Fibroblast of skin of left biceps (primary cell): ENCODE measurements at places on chromosomes 4 and X.

GRCh38 chrX:129659141-129659540, 4.4 kb upstream of the APLN start:
- no peak for DNase-seq

GRCh38 chrX:51404445-51404844, 71.8 kb downstream of the NUDT10 start:
- DNase-seq = no peak

- peak; percentile 86 for DNase-seq
These were observed 43.8 kb downstream of the WWC2 start for GRCh38 chr4:183142571-183143550.

DNA sequence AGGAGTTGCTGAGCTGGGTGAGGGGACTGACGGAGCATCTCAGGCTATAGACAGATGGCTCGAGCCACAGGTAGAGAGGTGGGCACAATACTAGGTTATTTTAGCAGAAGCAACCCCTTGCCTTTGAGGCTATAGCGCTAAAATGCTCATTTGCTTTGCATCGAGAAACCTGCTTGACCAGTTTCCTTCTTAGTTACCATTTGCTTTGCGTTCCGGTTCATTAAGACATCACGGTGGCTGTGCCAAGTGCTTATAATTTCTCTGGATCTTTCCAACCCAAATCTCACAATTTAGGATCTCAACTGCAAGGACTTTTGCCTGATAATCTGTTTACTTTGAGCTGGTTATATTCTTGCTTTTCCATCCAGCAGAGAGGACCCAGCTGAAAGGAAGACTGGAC, 40.8 kb downstream of the DLG3 start:
- DNase-seq = no peak

- no peak for DNase-seq
These were observed 40.2 kb upstream of the NKX3-2 start for GRCh38 chr4:13584481-13584880.

DNA sequence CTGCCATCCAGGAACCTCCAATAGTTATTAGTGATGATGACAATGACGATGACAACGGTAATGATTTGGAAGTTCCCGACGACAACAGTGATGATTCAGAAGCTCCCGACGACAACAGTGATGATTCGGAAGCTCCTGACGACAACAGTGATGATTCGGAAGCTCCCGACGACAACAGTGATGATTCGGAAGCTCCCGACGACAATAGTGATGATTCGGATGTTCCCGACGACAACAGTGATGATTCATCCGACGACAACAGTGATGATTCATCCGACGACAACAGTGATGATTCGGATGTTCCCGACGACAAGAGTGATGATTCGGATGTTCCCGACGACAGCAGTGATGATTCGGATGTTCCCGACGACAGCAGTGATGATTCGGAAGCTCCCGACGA, 14.7 kb downstream of the CXCR3 start:
- no peak for DNase-seq

- no peak for DNase-seq
These were observed 94.8 kb downstream of the TET2 start for GRCh38 chr4:105241451-105241850.
